ENCODE measurements at places on chromosomes 7 and 10. TPM values are rescaled to one million over a fixed set of nuclear protein-coding genes. Genes with fewer than 3 reads are reported as not detected.

GRCh38 chr10:52322936-52323335 lies 8.9 kb downstream of the DKK1 start:
- DNase-seq, result no peak

- no peak for DNase-seq
Measured at GRCh38 chr7:937856-938484, 16.5 kb downstream of the ADAP1 start.

- no peak for DNase-seq
Measured at GRCh38 chr10:133339708-133340380, 3.1 kb upstream of the CALY start.

KCP gene
- 0.13 TPM for total RNA-seq

DNA sequence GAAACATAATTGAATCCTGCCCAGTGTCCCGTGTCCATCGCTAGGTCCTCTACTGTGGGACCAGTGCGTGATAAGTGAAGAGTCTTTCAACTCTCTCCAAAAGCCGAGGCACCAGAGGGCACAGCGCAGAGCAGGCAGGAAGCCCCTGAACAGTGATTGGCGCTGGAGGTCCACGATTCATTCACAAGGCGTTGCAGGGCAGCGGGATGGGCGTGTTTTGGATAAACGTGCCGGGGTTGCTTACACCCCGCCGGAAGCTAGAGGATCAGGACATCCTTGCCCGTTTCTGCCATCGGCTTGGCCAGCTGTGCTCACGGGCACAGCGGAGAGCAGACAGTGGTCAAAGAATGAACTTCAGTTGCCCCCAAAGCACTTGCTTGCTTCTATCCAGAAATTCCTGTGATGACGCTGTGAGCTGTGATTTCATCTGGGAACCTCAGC lies 86.0 kb upstream of the PFKP start:
- no peak for DNase-seq

DNA sequence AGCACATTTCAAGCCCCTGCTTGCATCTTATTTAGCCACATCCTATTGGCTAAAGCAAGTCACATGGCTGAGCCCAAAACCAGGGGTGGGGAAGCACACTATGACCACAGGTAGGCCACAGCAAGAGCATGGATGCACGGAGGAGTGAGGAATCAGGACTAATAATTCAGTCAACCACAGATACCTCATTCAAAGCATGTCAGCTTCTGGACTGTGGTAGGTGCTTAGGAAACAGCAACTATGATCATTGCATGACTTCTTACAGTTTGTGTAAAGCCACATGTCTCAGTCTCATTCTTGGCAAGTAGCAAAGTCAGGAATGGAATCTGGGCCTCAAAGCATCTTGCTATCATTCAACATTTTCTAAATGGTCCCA lies 79.0 kb upstream of the EMX2 start:
- DNase-seq, result no peak

- DNase-seq, result no peak
Measured at GRCh38 chr7:115409682-115410433, 488.0 kb downstream of the MDFIC start.

- DNase-seq, result peak; percentile 67
Measured at GRCh38 chr10:49550563-49550962, 11.6 kb upstream of the ERCC6 start.

GRCh38 chr10:89975771-89976170 lies 274.4 kb downstream of the KIF20B start:
- DNase-seq, result no peak

VWDE gene
- 0.51 TPM for total RNA-seq

DNA sequence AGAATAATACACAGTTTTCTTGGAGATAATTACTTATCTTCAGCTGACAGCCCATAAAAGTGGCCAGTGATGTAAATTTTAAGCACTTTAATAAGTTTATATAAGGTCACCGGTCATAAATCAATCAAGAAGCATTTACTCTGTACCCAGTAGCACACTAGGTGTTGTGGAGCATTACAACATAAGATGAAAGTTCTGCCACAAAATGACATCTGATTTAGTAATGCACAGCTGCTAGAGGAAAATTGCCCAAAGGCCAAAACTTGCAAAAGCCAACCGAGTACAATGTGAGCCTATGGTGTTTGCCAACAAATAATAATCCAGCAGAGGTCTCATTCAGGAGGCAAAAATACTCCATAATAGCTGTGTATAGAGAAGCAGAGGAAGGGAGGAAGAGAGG lies 63.6 kb downstream of the GPR37 start:
- peak; percentile 36 for DNase-seq

- no peak for DNase-seq
Measured at GRCh38 chr7:45086331-45087065, 2.3 kb downstream of the NACAD start.

- peak; percentile 51 for DNase-seq
Measured at GRCh38 chr7:101941481-101942383, 124.3 kb downstream of the CUX1 start.

- DNase-seq, result no peak
Measured at GRCh38 chr7:19295376-19295775, 150.2 kb upstream of the FERD3L start.

WDFY4 gene
- not detected for total RNA-seq

DNA sequence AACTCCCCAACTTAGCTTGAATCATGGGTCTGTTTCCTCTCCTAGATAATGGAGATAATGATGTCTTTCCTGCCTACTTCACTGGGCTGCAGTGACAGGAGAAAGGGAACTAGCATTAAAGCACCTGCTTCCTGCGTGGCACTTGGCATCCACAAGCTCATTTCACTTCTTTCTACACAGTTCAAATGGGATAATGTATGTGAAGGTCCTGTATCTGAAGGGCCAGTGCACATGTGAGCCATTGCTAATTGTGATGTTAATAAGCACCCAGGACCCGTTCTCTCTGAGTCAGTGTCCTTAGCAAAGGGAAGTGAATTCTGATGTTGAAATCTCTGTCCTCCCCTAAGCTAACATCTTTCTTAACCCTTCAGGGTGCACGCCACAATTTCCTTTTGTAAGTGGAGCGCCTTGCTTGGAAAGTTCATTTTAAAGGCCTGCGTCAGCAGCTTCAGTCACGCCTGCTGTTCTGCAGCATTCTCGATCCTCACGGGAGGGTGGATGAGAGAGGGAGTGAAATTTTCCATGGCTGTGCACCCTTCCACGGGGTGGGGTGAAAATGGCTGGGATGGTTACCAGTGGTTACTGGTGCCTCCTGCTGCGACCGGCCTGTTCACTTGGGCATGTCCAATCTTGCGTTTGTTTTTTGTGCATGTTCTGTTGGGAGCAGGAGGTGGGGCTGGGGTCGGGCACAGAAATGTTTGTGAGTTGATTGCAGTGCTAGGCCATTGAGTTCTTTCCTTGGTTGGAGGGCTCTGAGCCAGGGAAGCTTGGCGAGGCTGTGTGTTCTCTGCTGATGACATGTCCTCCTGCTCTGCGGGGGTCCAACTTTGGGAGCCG lies 59.2 kb downstream of the HK1 start:
- peak; percentile 84 for DNase-seq

DNA sequence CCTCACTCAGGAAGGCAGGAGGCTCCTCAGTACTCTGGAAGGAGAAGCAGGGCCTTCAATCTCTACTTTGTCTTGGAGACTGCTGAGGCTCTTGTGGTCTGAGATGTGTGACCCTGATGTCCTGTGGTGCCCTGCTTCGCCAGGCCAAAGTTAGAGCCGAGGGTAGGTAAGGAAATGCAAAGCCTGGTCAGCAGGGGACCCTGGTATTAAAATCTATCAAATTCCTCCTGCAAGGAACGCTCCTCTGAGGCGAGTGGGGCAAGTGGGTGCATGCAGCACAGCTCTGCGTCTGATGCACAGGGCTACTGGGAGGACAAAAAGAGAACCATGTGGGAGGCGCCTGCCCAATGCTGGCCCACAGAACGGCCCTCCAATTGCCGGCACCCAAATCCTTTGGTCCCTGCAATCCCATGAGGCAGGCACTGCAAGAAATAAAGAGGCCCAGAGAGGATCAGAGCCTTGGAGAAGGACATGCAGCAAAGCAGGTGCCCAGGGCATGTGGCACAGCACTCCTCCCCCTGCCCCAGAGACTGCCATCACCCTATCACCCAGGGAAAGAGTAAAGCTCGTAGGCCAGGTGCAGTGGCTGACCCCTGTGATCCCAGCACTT lies 23.1 kb upstream of the ZMIZ1 start:
- DNase-seq, result no peak

DNA sequence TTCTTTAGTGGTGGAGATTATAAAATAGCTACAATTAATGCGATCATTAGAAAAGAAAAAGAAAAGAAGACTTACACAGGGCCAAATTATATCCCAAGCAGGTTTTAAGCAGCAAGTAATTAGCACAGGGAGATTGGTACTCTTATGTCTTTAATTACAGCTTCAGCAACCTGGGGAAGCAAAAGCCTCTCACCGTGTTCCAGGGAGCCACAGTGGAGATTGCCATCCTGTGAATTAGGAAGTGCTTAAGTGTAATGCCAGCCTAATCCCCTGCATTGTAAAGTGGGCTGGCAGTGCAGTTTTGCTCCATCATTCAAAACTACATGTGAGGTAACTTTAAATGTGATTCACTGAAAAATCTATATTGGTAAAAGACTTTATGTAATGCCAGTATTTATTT lies 533.5 kb upstream of the COBL start:
- no peak for DNase-seq

SPDYE11 gene
- total RNA-seq, result not detected

DNA sequence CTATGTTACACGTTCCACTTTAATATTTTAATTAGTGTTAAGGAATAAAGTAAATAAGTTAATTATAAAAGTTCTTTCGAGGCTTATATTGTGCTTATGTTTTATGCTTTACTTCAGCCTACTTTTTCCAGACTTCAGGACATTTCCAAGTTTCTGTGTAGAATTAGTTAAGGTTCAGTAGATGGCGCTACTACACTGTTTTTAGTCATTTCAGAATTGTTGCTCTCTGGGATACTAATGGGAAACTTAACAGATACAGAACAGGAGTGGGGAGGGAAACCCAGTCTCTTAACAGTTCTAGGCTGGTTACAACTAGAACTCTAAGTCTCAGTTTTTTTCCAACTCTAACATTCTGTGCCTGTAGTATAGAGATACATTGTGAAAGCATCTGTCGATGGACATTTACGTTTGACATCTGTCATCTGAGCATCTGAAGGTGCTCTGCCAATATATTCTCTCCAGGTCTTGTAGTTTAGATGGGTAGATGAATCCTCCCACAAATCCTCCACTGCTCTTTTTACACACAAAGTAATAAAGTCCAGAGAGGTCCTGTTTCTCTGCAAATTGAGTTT lies 56.8 kb upstream of the FAM171A1 start:
- peak; percentile 55 for DNase-seq

- peak; percentile 59 for DNase-seq
Measured at GRCh38 chr10:73771722-73772280, 10.0 kb upstream of the CHCHD1 start.

NUDT13 gene
- total RNA-seq, result 2.9 TPM

- no peak for DNase-seq
Measured at GRCh38 chr10:83476211-83476610, 663.1 kb upstream of the GHITM start.

GDF2 gene
- not detected for total RNA-seq

DNA sequence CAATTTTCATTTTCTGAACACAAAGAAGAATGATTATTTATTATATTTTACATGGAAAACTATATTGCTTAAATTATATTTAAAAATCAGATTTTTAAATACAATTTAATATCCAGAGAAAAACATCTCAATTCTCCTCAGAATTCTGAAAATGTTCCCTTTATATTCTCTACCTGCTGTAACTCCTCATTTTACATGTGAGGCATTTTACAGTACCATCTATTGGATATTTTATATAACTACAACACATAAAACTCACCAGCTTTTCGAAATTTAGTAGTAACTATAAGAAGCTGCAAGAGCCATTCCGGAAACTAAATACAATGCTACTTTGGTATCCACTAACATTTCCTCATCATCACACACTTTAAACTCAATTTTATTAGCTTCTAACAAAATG lies 264.6 kb downstream of the DGKB start:
- DNase-seq, result peak; percentile 9

DNA sequence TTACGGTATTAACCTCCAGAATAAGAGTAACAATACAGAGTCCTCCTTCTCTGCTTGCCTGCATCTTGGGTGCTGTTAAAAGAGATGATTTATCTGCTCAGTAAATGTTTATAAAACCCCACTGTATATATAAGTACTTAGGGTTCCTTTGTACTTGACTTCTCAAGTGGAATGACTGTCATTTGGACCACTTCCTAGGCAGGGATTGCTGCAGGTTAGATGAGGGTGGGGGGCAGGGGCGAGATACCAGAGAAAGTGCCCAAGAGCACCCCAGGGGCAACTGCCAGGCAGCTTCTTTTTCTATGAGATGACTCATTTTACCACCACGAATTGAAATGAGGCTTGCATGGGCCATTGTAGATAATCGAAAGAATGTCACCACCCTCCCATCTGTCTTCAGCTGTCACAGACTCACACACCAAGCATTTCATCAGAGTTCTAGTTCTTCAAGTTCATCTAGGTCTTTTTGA lies 421.9 kb upstream of the GALNT17 start:
- peak; percentile 93 for DNase-seq

All from LHCN-M2 (cell line).